Renal cortical epithelial cell (primary cell): ENCODE measurements at places on chromosomes 1 and 21. TPM values are rescaled to one million over a fixed set of nuclear protein-coding genes. Genes with fewer than 3 reads are reported as not detected.

The NBPF15 gene
- total RNA-seq = 24.3 and 47.7 TPM in 2 replicates

The HHIPL2 gene
- total RNA-seq = 1.2 TPM in 1 of 2 replicates, not detected in the other

The NBPF14 gene
- 20.0 and 37.3 TPM in 2 replicates for total RNA-seq

The PGLYRP4 gene
- not detected in 2 replicates for total RNA-seq

The CD84 gene
- not detected in 2 replicates for total RNA-seq

The EPHA2 gene
- 104 and 146 TPM in 2 replicates for total RNA-seq

The FCAMR gene
- 0.69 and 3.6 TPM in 2 replicates for total RNA-seq

The UBE2U gene
- total RNA-seq = 0.10 TPM in 1 of 2 replicates, not detected in the other

The CRNN gene
- not detected in 2 replicates for total RNA-seq

The ZCCHC17 gene
- 50.9 and 68.8 TPM in 2 replicates for total RNA-seq

The CLEC20A gene
- not detected in 2 replicates for total RNA-seq

The SHISA4 gene
- 11.8 and 16.1 TPM in 2 replicates for total RNA-seq

The OR6N1 gene
- not detected in 2 replicates for total RNA-seq

The ETV3L gene
- total RNA-seq = not detected in 2 replicates

The APOBEC4 gene
- not detected in 2 replicates for total RNA-seq

The LCE2A gene
- not detected in 2 replicates for total RNA-seq

The FASLG gene
- total RNA-seq = not detected in 2 replicates

The RUNX3 gene
- 0.05 TPM in 1 of 2 replicates, not detected in the other for total RNA-seq
